ENCODE measurements at places on chromosomes 6 and 20. TPM values are rescaled to one million over a fixed set of nuclear protein-coding genes. Genes with fewer than 3 reads are reported as not detected.
A peak's percentile ranks its signal among the peaks of the same experiment; 100 is the strongest.

Gene AFG1L
- 5.4 TPM for total RNA-seq

Gene SAMD10
- 21.8 TPM for total RNA-seq

Gene CGA
- total RNA-seq, result not detected

Gene IRF4
- total RNA-seq, result 500 TPM

Gene MCHR2
- not detected for total RNA-seq

Gene TRIM10
- total RNA-seq, result 0.25 TPM

- DNase-seq, result no peak
- no peaks in the 10 kb centered on the region for H3K27me3 ChIP-seq
- no peak overlapping the region for H3K4me3 ChIP-seq
- H3K27ac ChIP-seq, result no peak overlapping the region
- H3K36me3 ChIP-seq, result no peaks in the 10 kb centered on the region
- peaks cover 23% of the 10 kb centered on the region for H3K4me1 ChIP-seq
These were observed 17.5 kb downstream of the UQCC1 start for GRCh38 chr20:35394271-35394670.

- H3K36me3 ChIP-seq, result peaks cover 10% of the 10 kb centered on the region
- H3K27me3 ChIP-seq, result no peaks in the 10 kb centered on the region
- peaks cover 14% of the 10 kb centered on the region for H3K4me1 ChIP-seq
- H3K4me3 ChIP-seq, result no peak overlapping the region
These were observed 13.6 kb downstream of the KCNK5 start for GRCh38 chr6:39215640-39216158.

DNA sequence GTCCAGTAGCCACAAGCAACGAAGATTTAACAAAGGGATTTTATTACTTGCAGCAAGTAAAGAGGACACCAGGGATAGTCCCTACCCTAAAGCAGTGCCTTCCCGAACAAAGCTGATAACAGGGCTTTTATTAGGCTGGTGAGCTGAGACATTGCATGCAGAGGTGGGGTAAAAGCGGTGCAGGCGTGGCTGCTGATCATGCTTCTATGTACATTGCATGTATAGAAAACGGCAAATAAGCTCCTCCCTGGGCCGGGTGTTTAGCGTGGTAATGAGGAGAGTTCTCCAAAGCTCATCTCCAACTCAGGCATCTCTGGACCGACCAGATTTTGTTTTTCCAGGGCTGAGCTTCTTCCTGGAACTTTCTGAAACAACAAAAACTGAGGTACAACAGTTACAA lies 83.5 kb upstream of the CDH4 start:
- H3K4me1 ChIP-seq, result no peaks in the 10 kb centered on the region
- no peaks in the 10 kb centered on the region for H3K36me3 ChIP-seq
- DNase-seq, result no peak

DNA sequence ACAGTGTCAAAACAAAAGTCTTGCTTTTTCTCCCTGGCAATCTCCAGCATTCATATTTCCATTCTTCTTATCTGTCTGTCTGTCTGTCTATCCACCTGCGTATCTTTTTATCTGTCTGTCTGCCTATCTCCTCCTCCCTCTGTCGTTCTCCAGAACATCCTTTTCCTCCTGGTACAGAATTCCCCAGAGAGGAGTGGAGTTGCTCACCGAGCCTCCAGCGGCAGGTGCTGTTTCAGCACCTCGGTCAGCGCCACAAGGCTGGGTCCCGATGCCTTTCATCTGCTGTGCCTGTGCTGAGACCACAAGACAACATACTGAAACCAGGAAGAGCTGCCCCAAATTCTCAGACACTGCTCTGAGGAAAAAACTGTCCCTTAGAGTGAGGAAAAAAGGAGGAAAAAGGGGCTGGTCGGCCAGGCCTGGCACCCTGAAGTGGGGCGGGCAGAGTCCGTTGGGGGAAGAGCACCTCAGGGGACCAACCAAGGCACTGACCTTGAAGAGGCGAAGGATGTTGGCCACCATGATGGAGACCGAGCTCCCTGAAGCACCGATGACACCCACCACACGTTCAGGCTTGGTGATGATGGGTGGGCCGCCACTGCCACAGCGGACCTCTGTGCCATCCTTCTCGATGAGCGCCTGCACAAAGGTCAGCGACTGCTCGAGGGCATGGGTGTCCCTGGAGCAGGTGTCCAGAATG lies 13.3 kb downstream of the GRM4 start:
- no peak overlapping the region for H3K4me3 ChIP-seq
- no peaks in the 10 kb centered on the region for H3K4me1 ChIP-seq
- no peak overlapping the region for H3K27ac ChIP-seq
- DNase-seq, result peak; percentile 56

GRCh38 chr6:35665573-35665972 lies 23.1 kb downstream of the FKBP5 start:
- H3K36me3 ChIP-seq, result no peaks in the 10 kb centered on the region
- H3K27ac ChIP-seq, result no peak overlapping the region
- H3K4me3 ChIP-seq, result no peak overlapping the region
- H3K4me1 ChIP-seq, result peaks cover 36% of the 10 kb centered on the region
- DNase-seq, result no peak
- no peaks in the 10 kb centered on the region for H3K27me3 ChIP-seq

- peaks cover 45% of the 10 kb centered on the region for H3K4me1 ChIP-seq
- peak overlapping the region; percentile 90 for H3K27ac ChIP-seq
- peak; percentile 54 for DNase-seq
- no peaks in the 10 kb centered on the region for H3K27me3 ChIP-seq
These were observed 15.1 kb downstream of the ACSS1 start for GRCh38 chr20:25042531-25043498.

GRCh38 chr20:61044499-61044898 lies 207.6 kb upstream of the CDH4 start:
- H3K4me1 ChIP-seq, result no peaks in the 10 kb centered on the region
- no peaks in the 10 kb centered on the region for H3K36me3 ChIP-seq
- H3K27ac ChIP-seq, result no peak overlapping the region
- no peak overlapping the region for H3K4me3 ChIP-seq
- no peak for DNase-seq
- H3K27me3 ChIP-seq, result peaks cover 3% of the 10 kb centered on the region

DNA sequence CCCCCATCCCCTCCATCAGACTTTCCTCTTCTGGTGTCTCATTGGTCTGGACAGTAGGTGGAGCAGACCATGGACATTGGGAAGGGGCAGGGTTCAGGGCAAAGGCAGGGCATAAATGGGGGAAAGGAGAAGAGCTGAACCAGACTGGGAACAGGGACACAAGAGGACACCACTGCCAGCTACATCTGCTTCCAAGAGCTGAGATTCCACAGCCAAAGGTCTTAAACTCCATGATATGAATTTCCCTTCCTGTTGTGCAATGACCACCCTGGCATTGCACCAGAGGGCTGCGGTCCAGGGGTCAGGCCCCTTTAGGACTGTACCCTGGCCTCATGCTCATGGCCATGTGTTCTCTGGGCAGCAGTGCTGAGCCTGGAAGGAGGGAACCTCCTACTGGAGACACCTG lies 137.9 kb downstream of the MAFB start:
- no peak overlapping the region for H3K4me3 ChIP-seq
- no peak overlapping the region for H3K27ac ChIP-seq
- no peak for DNase-seq
- peaks cover 9% of the 10 kb centered on the region for H3K27me3 ChIP-seq
- H3K36me3 ChIP-seq, result no peaks in the 10 kb centered on the region
- H3K4me1 ChIP-seq, result no peaks in the 10 kb centered on the region

GRCh38 chr6:35170891-35171290 lies 29.8 kb upstream of the TCP11 start:
- H3K4me1 ChIP-seq, result no peaks in the 10 kb centered on the region

GRCh38 chr6:167827583-167828324 lies 1.0 kb downstream of the AFDN start:
- H3K4me3 ChIP-seq, result peak overlapping the region; percentile 79
- H3K4me1 ChIP-seq, result peaks cover 21% of the 10 kb centered on the region

DNA sequence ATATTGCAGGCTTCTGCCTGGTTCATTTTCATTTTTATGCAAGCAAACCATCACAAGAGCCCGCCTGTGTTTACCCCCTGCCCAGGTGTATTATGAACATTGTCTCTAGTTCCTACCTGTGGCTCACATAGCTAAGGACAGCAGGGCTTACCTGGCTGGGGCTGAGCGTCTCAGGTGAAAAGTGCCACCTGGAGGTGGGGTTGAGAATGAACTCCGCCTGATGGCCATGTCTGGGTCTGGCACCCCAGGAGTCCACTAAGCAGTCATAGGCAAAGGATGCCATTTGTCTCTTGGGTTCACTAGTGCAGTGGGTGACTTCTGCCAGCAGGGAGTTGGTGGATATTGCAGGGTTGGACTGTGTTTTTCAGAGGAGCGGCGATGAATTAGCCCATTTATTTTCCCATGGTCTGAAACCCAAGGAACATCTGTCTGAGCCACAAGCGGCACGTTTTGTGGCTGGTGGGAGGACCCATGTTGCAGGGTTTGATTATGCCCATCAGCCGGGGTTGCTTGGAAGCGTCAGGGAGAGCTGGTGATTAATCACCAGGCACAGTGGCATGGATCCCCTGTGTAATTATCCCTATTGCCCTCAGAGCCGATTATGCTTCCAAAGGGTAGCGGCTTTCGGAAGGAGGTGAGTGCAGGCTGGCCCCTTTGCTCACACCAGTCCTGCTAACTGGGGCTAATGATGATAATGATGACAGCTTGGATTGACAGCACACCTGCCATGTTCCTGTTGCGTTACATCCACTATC lies 92.1 kb downstream of the CDH26 start:
- H3K27ac ChIP-seq, result no peak overlapping the region
- peaks cover 9% of the 10 kb centered on the region for H3K4me1 ChIP-seq
- H3K36me3 ChIP-seq, result no peaks in the 10 kb centered on the region
- peaks cover 1% of the 10 kb centered on the region for H3K27me3 ChIP-seq
- no peak overlapping the region for H3K4me3 ChIP-seq

DNA sequence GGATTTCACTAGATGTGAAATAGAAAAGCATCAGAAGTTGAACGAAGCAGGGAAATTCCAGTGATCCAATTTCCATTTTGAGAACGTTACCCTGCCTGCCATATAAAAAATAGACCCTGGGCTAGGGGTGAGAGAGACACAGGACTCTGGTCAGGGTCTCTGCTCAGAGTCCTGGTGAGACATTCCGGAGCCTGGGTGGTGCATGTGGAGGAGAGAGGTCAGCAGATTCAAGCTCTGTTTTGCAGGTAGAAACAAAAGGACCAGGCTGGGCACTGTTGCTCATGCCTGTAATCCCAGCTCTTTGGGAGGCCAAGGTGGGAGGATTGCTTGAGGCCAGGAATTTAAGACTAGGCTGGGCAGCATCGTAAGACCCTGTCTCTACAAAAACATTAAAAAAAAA lies 17.9 kb downstream of the PKIG start:
- H3K36me3 ChIP-seq, result no peaks in the 10 kb centered on the region
- no peak overlapping the region for H3K4me3 ChIP-seq
- H3K4me1 ChIP-seq, result peaks cover 32% of the 10 kb centered on the region
- DNase-seq, result no peak

- peaks cover 1% of the 10 kb centered on the region for H3K36me3 ChIP-seq
- H3K4me3 ChIP-seq, result no peak overlapping the region
- H3K27ac ChIP-seq, result no peak overlapping the region
- H3K4me1 ChIP-seq, result peaks cover 2% of the 10 kb centered on the region
These were observed 29.9 kb downstream of the ADTRP start for GRCh38 chr6:11748591-11749210.

DNA sequence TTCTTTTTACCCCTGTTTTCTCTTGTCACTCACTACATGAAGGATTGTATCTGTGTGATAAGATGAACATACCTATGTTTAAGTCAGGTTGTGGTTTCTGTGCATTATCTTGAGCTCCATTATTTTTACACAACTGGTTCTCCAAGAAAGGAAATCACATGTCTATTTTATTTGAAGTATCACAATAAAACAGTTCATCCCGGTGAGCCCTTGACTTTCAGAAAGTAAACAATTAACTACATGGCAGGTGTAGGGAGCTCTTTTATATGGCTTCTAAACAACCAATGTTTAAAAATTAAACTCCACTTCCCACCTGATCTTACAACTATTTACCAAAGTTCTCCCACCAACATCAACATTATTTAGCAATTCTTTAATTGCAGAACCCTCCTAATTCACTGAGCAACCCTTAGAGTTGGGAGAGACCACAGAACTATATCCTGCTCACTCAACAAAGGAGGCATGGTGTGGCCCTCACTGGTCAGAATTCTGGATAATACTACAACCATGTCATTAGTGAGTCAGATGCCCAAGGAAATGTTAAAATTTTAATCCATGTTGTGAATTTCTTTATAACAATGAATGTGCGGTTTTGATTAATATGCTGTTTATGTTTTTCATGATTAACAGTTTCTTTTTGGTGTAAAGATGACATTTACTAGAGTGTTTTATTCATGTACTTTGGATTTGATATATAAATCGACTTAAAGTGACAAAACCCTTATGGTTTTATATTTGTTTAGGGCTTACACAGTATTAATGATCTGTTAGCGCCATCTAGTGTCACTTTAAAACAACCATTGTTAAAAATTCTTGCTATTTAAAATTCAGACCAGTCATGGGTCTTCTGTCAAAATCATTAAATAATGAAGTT lies 50.0 kb upstream of the SCGN start:
- DNase-seq, result no peak
- no peaks in the 10 kb centered on the region for H3K27me3 ChIP-seq
- peaks cover 4% of the 10 kb centered on the region for H3K36me3 ChIP-seq
- H3K27ac ChIP-seq, result no peak overlapping the region

GRCh38 chr6:44156494-44157151 lies 2.0 kb upstream of the CAPN11 start:
- H3K4me1 ChIP-seq, result peaks cover 2% of the 10 kb centered on the region
- DNase-seq, result no peak
- H3K27me3 ChIP-seq, result peaks cover 1% of the 10 kb centered on the region
- no peak overlapping the region for H3K4me3 ChIP-seq
- H3K36me3 ChIP-seq, result no peaks in the 10 kb centered on the region

DNA sequence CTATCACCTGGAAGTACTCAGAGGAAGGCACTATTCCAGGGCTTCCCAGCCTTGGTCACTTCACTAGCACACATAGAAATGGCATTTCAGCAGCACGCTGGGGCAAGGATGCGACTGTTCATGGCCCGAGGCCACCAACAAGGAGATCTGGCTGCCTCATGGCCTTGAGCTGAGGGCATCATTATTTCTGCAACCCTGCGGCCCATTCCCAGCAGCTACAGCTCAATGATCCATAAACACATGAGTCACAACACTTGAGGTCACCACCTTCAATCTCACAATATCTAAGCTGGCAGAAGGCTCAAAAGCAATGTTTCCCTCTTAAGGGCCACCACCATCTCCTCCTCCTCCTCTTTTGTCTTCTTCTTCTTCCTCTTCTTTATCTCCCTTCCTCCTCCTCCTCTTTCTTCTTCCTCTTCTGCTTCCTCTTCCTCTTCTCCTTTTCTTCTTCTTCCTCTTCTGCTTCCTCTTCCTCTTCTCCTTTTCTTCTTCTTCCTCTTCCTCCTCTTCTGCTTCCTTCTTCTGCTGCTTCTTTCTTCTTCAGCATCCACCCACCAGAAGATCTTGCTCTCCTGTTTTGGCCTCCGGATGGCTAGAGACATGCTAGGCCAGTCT lies 382.9 kb upstream of the CNR1 start:
- peaks cover 7% of the 10 kb centered on the region for H3K27me3 ChIP-seq
- no peak overlapping the region for H3K27ac ChIP-seq
- H3K36me3 ChIP-seq, result no peaks in the 10 kb centered on the region
- H3K4me3 ChIP-seq, result no peak overlapping the region
- peaks cover 6% of the 10 kb centered on the region for H3K4me1 ChIP-seq

- no peaks in the 10 kb centered on the region for H3K27me3 ChIP-seq
- no peak for DNase-seq
- H3K4me1 ChIP-seq, result peaks cover 2% of the 10 kb centered on the region
- no peak overlapping the region for H3K4me3 ChIP-seq
- no peak overlapping the region for H3K27ac ChIP-seq
- H3K36me3 ChIP-seq, result no peaks in the 10 kb centered on the region
These were observed 13.0 kb downstream of the ZHX3 start for GRCh38 chr20:41304424-41305079.
